ENCODE measurements at places on chromosomes 3 and 15.

DNA sequence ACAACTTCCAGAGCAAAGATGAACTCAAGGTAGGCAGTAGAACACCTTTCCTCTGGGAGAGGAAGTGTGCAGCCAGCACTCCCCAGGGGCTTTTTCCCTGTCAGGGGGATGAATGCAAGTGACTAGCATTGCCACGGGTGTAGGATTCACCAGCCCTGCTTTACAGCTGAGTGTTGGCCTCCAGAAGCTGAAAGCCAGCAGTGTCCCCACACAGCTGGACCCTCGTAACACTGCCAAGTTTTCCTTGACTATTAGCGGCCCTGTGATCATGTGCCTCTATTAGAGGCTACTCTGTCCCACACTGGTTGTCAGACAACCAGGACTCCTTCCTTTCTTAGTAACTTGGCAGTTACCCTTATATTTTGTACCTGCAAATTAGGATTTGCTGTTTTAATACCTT is 104.9 kb upstream of the MANF start:
- no peak for DNase-seq

GRCh38 chr3:54299169-54299935 is 177.0 kb downstream of the CACNA2D3 start:
- no peak for DNase-seq

DNA sequence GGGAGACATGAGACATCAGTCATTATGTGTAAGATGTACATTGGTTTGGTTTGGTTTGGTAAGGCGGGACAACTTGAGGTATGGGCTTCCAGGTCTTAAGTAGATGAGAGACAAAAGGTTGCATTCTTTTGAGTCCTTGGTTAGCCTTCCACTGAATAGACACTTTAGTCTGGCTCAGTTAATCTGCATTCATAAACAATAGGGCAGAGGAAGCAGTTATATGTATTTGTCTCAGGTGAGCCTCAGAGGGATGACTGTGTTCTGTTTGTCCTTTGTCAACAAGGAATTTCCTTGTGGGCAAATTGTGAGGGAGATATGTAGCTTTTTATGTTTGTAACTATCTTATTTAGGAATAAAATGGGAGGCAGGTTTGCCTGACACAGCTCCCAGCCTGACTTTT is 50.4 kb downstream of the TCF12 start:
- DNase-seq = no peak

DNA sequence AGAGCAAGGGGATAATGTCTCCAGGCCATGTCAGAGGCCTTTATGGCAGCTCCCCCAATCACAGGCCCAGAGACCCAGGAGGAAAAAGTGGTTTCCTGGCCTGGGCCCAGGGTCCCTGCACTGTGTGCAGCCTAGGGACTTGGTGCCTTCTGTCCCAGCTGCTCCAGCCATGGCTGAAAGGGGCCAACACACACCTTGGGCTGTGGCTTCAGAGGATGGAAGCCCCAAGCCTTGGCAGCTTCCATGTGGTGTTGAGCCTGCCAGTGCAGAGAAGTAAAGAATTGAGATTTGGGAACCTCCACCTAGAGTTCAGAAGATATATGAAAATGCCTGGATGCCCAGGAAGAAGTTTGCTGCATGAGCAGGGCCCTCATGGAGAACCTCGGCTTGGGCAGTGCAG is 18.1 kb upstream of the TP63 start:
- DNase-seq = no peak

- DNase-seq = no peak
Observed at GRCh38 chr3:171347301-171348039, 112.7 kb downstream of the TNIK start.

- DNase-seq = no peak
Observed at GRCh38 chr3:189794518-189794917, 163.3 kb downstream of the TP63 start.

DNA sequence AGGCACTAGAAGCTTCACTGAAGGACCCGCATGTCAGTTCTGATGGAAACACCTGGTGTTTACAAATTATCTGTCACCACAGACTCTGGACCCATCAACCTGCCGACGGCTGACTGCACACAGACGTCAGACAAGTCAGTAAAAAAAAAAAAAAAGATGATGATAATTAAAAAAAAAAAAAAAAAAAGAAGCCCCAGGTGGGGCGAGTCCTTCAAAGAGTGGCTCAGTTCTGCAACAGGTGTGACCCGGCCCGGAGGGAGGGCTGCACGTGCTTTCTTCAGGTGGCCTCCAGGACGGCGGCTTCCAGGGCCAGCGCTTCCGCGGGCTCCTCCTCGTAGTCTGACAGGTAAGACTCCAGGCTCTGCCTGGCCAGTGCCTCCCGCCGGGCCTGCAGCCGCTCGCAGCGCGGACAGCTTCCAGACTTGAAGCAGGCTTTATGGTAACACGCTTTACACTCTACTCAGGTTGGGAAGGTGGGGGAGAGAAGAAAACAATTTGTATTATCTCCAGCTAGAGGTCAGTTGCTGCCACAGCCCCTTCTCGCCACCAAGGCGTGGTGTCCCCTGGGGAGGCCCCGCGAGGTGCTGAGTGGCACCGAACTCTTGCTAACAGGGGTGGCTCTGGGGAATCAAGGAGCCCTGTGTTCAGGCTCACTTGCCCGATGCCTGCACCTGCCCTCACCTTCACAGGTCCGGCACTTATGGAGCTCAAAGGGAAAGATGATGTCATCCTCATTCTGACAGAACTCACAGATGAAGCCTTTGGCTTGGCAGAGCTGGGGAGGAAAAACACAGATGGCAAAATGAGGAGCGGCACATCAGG is 61.8 kb downstream of the RUBCN start:
- DNase-seq = no peak

- DNase-seq = no peak
Observed at GRCh38 chr15:43286074-43286473, 19.3 kb upstream of the TGM5 start.

All from activated T-cell treated with anti-CD3 and anti-CD28 coated beads for 24 hours (primary cell).